ENCODE measurements at places on chromosomes 11 and 22. TPM values are rescaled to one million over a fixed set of nuclear protein-coding genes. Genes with fewer than 3 reads are reported as not detected.

Gene DDI1
- total RNA-seq: not detected

Gene C22orf42
- not detected for total RNA-seq

Gene CTSW
- total RNA-seq: 1.3 TPM

Gene HEPHL1
- not detected for total RNA-seq

DNA sequence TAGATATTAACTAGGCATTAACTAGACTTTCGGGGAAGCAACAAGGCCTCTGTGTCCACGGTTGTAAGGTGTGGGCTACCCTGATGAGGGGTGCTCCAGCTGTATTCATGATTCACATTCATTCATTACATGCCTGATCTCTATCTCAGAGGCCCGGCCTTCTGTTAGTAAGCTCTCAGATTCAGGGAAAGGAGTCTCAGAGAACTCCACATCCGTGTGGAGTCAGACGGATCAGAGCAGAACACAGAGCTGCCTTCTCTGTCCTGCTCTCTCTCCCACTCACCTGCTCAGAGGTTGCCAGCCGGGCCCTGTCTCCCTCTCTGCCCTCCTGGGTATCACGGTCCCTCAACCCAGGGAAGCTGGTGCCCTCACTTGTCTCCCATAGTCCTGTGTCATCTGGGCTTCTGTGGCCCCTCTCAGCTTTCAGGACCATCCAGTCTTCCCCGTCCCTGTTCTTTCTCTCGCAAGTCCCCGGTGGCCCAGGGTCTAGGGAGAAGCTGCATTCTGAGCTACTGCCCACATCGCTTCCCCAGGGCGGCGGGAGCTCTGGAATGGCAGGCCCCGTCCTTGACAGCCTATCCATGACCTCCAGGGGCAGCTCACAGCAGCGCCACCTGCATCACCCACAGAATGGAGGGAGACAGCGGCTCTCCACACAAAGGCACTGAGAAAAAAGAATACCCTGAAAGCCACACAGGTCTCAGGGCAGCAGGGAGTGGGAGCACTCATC, 4.3 kb downstream of the TP53AIP1 start:
- no peaks in the 10 kb centered on the region for H3K36me3 ChIP-seq
- no peak overlapping the region for H3K27ac ChIP-seq
- no peak for DNase-seq
- H3K4me1 ChIP-seq: no peaks in the 10 kb centered on the region

DNA sequence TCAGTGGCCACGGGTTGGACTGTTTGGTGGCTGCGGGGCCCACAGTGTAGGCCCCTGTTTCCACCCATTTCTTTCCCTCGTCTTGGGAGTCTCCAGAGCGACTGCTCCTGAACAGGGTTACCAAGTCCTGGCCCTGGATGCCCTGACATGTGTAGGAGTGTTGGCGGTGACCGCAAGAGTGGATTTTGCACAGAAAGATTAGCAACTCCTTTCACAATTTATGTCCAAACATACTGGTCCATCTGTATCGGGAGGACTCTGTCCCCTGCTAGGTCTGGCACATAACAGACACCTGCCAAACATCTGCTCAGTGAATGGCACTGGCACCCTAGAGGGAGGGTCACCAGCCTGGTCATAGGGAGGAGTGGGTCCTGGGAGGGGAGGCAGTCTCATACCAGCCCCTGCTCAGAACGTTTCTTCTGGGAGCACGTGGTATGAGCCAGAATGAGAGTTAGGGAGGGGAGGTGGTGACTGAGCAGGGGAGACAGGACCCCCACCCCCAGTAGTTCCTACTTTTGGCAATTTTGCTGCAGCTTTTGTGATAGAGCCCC, 3.4 kb upstream of the APOA1 start:
- H3K27ac ChIP-seq: peak overlapping the region; percentile 96
- no peak for DNase-seq
- peaks cover 20% of the 10 kb centered on the region for H3K36me3 ChIP-seq

DNA sequence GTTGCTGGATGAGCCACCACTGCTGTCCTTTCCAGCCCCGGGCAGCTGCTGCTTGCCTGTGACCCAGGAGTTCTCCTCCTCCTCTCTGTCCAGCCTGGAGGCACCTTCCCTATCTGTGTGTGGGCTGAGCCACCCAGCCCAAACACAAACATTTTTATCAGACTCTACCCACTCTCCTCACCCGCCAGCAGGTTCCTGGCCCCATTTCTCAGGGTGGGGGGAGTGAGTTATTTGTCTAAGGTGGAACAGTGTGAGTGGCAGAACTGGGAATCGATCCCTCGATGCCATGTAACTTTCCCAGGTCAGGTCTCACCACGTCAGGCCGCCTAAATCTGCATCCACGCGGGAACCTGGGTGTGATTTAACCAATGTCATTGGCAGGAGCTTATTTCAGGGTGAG, 20.8 kb upstream of the SMIM38 start:
- no peaks in the 10 kb centered on the region for H3K36me3 ChIP-seq
- no peaks in the 10 kb centered on the region for H3K27me3 ChIP-seq
- no peaks in the 10 kb centered on the region for H3K4me1 ChIP-seq
- no peak overlapping the region for H3K4me3 ChIP-seq

DNA sequence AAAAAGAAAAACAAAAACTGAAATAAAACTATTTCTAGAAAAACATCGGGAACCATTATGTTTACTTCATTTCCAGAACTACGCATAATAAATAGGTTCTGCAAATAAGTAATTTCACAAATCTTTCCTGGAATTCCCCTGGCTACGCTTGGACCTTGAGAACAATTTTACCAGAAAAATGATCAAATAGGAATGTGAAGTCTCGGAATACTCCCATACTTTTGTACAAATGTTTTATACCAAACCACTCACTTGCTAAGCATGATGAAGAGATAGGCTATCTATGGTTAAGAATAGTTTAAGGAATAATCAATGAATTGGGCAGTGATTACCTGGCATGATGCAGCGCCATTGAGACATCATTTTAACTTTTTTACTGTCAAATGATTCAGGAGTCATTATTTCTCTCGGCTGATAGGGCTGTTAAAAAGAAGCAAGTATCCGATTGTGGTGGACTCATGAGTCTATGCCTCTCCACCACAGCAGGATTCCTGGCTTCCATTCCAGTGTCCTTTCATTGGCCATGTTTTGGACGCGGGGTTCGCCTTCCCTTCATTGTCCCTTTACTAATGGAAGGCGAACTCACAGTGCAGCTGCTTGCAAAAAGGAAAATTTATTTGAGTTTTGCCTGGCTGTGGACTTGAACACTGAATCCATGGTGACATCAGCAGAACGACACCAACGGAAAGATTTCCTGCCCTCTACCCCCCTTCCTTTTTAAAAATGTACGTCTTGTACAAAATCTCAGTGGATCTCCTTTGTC, 39.9 kb upstream of the BLID start:
- DNase-seq: no peak
- H3K36me3 ChIP-seq: no peaks in the 10 kb centered on the region
- H3K27ac ChIP-seq: no peak overlapping the region
- H3K4me3 ChIP-seq: no peak overlapping the region
- no peaks in the 10 kb centered on the region for H3K4me1 ChIP-seq
- H3K27me3 ChIP-seq: no peaks in the 10 kb centered on the region

DNA sequence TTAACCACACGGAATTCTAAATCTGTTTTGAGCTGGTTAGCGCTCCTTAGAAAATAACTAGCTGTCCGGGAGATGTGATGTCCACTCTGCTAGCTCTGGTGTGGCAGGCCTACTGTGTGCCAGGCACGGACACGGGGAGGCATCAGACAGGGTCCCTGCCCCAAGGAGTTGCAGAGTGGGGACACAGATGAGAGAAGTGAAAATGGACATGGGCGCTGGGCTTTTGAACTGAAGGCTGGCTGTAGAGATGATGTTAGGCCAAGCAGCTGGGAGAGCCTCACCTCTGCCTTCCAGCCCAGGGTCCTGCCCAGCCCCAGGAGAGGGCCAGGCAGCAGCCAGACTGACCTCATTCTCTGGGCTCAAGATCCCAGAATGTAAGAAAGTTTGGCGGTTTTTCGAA, 368.6 kb downstream of the CTTN start:
- H3K4me3 ChIP-seq: no peak overlapping the region
- H3K27me3 ChIP-seq: no peaks in the 10 kb centered on the region
- H3K4me1 ChIP-seq: no peaks in the 10 kb centered on the region
- no peak overlapping the region for H3K27ac ChIP-seq

GRCh38 chr11:128519338-128519737, 68.0 kb downstream of the ETS1 start:
- no peak for DNase-seq
- H3K27me3 ChIP-seq: no peaks in the 10 kb centered on the region
- H3K36me3 ChIP-seq: no peaks in the 10 kb centered on the region
- peak overlapping the region; percentile 94 for H3K27ac ChIP-seq
- peaks cover 5% of the 10 kb centered on the region for H3K4me1 ChIP-seq

DNA sequence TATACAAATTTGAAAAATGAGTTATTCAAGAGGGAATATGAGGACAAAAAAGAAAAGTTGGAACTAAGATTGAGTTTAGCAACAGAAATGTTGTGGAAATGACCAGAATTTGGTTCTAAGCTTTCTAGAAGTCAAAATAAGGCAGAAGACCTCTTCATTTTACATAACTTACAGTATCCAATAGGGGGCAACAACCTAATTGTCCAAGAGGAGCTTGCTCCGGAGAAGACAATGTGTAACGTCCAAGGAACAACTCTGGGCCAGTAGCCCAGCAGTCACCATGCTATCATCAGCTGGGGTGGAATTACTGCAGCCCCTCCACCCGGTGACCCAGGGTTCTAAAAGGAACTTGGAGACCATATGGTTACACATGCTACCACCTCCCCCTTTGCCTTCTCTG, 14.1 kb downstream of the CNTF start:
- H3K4me3 ChIP-seq: no peak overlapping the region
- no peak for DNase-seq
- H3K36me3 ChIP-seq: no peaks in the 10 kb centered on the region
- H3K4me1 ChIP-seq: no peaks in the 10 kb centered on the region
- no peaks in the 10 kb centered on the region for H3K27me3 ChIP-seq
- H3K27ac ChIP-seq: no peak overlapping the region

GRCh38 chr11:125347261-125347585, 148.8 kb downstream of the FEZ1 start:
- no peak overlapping the region for H3K4me3 ChIP-seq
- H3K36me3 ChIP-seq: no peaks in the 10 kb centered on the region
- no peak for DNase-seq
- H3K27ac ChIP-seq: no peak overlapping the region

DNA sequence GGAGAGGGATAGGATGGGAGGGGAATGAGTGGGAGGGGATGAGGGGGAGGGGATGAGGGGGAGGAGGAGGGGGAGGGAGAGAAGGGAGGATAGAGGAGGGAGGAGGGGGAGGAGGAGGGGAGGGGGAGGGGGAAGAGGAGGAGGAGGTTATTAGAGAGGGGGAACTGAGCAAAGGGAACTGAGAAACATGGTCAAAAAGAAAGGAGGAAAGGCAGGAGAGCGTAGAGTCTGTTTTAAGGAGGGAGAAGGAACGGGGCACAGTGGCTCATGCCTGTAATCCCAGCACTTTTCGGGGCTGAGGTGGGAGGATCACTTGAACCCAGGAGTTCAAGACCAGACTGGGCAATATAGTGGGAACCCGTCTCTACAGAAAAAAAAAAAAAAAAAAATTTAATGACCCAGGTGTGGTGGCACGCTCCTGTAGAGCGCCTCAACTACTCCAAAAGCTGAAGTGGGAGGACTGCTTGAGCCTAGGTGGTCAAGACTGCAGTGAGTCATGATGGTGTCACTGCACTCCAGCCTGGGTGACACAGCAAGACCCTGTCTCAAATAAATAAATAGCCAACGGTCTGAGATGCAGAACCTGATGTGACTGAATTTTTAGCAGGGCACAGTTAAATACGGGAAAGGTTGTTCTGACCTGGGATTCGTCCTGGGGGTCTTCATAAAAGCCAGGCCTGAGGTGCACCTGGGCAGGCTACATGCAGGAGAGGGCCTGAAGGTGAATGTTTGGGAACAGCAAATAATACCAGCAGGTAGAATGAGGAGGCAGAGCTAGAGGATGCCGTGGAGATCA, 4.0 kb downstream of the B3GNT6 start:
- no peaks in the 10 kb centered on the region for H3K36me3 ChIP-seq
- no peak overlapping the region for H3K27ac ChIP-seq
- peaks cover 6% of the 10 kb centered on the region for H3K4me1 ChIP-seq
- DNase-seq: peak; percentile 10
- H3K27me3 ChIP-seq: no peaks in the 10 kb centered on the region
- H3K4me3 ChIP-seq: no peak overlapping the region

DNA sequence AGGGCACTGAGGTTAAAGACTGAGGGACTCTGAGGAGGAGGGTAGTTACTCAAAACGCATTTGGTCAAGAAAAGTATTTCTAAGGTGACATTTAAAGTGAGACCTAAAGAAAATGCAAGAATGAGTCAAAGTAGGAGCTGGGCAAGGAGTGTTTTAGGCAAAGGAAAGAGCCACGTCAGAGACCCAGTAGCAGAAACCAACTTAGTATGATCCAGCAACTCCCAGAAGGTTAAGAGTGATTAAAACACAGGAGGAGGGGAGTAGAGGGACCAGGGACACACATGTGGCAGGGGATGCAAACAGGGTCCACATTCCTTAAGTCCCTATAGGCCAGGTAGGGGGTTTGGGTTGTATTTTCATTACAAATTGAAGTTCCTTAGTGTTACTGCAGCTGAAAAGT, 24.3 kb upstream of the CCDC34 start:
- no peak for DNase-seq
- H3K4me3 ChIP-seq: no peak overlapping the region
- no peak overlapping the region for H3K27ac ChIP-seq
- H3K36me3 ChIP-seq: peaks cover 3% of the 10 kb centered on the region
- peaks cover 11% of the 10 kb centered on the region for H3K4me1 ChIP-seq

- H3K27me3 ChIP-seq: no peaks in the 10 kb centered on the region
- no peak overlapping the region for H3K4me3 ChIP-seq
- DNase-seq: no peak
- no peaks in the 10 kb centered on the region for H3K36me3 ChIP-seq
- peak overlapping the region; percentile 16 for H3K27ac ChIP-seq
Measured at GRCh38 chr22:35310556-35311550, 11.2 kb downstream of the TOM1 start.

- H3K27me3 ChIP-seq: no peaks in the 10 kb centered on the region
- no peak overlapping the region for H3K27ac ChIP-seq
- H3K4me3 ChIP-seq: no peak overlapping the region
- H3K36me3 ChIP-seq: no peaks in the 10 kb centered on the region
Measured at GRCh38 chr11:2912498-2912897, 16.7 kb downstream of the PHLDA2 start.

GRCh38 chr11:118211006-118211405, 13.8 kb downstream of the JAML start:
- H3K27ac ChIP-seq: no peak overlapping the region
- peaks cover 17% of the 10 kb centered on the region for H3K4me1 ChIP-seq
- DNase-seq: no peak
- no peaks in the 10 kb centered on the region for H3K27me3 ChIP-seq
- H3K36me3 ChIP-seq: no peaks in the 10 kb centered on the region

- H3K4me3 ChIP-seq: no peak overlapping the region
- DNase-seq: no peak
- H3K36me3 ChIP-seq: no peaks in the 10 kb centered on the region
Measured at GRCh38 chr11:61908730-61909316, 8.5 kb downstream of the RAB3IL1 start.

DNA sequence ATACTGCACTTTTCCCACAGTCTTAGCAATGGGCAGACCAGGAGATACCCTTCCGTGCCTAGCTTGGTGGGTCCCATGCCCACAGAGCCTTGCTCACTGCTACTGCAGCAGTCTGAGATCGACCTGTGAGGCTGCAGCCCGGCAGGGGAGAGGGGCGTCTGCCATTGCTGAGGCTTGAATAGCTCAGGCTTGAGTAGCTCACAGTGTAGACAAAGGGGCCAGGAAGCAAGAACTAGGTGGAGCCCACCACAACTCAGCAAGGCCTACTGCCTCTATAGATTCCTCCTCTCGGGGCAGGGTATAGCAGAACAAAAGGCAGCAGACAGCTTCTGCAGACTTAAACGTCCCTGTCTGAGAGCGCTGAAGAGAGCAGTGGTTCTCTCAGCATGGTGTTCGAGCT, 118.1 kb downstream of the BARX2 start:
- H3K4me3 ChIP-seq: no peak overlapping the region
- no peak overlapping the region for H3K27ac ChIP-seq
- no peaks in the 10 kb centered on the region for H3K36me3 ChIP-seq
